ENCODE measurements at places on chromosomes 11 and 22.

DNA sequence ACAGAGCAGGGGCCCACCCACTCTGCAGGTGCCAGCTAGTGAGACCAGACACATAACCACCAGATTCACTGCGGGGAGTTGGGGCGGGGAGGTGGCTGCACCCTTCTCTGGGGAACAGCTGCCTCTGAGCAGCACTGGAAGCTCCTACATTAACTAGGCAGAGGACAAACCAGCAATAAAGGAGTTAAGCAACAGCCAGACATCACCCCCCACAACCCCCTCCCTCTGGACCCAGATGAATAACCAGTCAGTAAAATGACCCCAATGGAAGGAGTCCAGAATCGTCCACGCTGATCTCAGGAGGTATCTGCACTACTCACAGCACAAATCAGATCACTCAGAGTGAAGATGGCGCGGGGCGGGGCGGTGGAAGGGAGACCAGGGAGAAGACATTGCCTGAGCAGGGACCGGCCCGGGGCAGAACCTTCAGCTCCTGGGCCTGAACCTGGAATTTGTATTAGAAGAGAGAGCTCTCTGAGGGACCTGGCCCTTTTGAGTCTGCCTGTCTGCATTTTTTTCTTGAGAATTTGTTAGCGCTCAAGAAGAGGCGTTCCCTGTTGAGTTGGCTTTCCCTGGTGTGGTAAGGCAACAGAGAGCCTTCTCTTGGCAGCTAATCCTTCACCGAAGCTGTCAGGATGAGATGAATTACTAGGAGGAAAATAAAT lies 125.5 kb upstream of the NCAM1 start:
- DNase-seq = no peak

DNA sequence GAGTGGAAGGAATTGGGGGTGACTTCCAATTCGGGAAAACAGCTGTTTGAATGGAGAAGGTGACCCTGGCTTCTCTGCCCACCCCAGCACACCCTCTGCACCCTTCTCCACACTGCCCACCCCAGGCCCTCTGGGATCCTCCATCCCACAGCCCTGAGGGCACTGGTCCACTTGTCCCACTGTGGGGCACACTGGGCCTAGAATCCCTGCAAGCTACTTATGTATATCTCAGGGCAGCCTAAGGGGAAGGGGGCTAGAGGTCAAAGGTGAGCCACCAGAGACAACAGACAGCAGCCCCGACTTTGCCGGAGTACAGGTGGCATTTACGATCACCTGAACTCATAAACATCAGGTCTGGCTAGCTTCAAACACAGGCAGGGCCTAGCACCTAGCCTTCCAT lies 673 bp upstream of the SCUBE2 start:
- no peak for DNase-seq

DNA sequence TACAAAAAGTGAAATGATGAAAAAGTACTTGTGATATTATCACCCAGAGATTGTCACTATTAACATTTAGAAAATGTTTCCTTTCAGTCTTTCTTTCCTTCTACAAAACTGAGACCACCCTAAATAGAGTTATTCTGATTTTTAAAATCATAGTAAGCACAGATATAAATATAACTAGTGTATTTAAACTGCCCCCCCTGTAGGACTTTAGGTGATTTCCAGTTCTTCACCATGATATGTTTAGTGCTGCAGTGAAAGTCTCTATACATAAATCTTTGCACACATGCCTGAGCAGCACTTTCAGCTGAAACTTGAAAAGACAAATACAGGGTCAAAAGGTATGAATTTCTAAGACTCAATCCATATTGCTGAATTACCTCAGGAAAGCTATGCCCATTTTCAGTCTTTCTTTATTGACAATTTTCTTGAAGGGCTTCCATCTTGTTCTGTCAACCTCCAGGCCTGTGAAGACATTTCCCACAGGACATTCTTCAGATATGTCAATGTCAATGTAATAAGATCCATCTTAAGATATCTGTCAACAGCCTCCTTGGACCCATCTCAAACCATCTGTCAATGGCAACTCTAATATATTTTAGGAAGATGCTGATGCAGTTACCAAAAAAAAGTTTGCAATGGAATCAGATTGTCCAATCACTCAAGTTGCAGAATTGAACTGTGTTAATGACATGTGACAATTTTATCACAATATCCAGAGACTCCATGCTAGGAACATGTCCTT lies 30.8 kb upstream of the LDLRAD3 start:
- no peak for DNase-seq

- no peak for DNase-seq
These were observed 297.9 kb upstream of the C11orf87 start for GRCh38 chr11:109123816-109124787.

- no peak for DNase-seq
These were observed 93.9 kb downstream of the C11orf91 start for GRCh38 chr11:33606762-33607161.

GRCh38 chr22:41300661-41301060 lies 664 bp upstream of the ZC3H7B start:
- no peak for DNase-seq

DNA sequence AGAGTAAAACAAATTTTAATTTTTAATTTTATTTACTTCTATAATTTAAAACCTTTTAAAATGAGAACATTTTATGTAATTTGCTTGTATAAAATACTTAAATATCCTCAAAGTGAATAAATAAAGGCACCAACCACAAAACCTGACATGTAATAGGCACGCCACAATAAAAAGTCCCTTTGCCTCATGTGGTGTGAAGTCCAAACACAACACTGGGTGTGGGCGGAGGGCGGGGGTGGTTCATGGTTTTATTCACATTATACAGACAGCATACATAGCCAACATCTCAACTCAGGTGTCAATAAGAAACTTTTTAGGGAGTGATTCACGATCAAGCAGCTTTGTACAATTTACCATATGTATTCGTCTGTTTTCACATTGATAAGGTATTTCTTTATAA lies 107.9 kb downstream of the ANO3 start:
- DNase-seq = no peak

DNA sequence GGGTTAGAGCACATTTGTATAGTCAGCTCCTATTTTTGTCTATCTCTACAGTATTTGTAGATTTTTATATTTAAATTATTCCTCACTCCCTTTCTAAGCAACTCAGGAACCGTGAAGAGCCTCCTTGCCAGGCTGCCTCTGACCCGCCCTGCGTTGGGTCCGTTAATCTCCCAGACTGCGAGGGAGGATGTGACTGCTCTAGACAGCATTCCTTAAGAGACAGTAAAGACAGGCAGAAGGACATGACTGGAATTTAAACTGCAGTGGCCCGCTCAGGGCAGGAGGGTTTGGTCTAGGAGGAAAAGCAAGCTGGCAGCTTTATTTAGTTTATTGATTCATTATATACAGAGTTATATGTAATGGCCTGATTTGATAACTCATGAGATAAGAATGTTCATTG lies 413.7 kb downstream of the TMEM135 start:
- DNase-seq = no peak

GRCh38 chr11:32884770-32885384 lies 7.7 kb upstream of the QSER1 start:
- no peak for DNase-seq

- no peak for DNase-seq
These were observed 145.3 kb downstream of the NCAM1 start for GRCh38 chr11:113106507-113106906.

DNA sequence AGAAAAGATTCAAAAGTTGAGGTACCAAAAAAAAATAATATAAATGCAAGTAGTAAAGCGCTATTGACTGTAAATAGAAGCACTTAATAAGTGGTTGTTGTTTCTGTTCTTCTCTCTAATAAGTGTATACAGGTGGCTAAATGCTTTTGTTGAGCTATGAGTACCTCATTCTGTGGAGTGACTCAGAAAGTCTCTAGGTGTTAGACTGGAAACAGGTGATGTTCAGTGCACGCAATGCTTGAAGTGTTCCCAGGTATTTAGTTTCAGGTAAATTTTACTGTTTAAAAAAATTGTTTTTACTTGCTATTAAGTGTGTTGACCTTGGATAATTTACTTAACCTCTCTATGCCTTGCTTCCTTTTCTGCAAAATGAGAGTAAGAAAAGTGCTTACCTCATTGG lies 24.2 kb downstream of the POU2AF3 start:
- no peak for DNase-seq

GRCh38 chr11:11207428-11207827 lies 145.6 kb downstream of the CSNK2A3 start:
- DNase-seq = no peak

DNA sequence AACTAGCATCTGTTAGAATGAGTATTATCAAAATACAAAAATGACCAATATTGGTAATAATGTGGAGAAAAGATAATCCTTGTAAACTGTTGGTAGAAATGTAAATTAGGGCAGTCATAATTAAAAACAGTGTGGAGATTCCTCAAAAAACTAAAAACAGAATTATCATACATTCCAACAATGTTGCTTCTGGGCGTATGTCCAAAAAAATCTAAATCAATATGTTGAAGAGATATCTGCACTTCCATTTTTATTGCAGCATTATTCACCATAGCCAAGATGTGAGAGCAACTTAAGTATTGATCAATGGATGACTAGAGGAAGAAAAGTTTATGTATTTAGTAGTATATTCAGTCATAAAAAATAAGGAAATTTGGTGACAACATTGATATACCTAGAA lies 59.8 kb upstream of the OR9G4 start:
- no peak for DNase-seq

DNA sequence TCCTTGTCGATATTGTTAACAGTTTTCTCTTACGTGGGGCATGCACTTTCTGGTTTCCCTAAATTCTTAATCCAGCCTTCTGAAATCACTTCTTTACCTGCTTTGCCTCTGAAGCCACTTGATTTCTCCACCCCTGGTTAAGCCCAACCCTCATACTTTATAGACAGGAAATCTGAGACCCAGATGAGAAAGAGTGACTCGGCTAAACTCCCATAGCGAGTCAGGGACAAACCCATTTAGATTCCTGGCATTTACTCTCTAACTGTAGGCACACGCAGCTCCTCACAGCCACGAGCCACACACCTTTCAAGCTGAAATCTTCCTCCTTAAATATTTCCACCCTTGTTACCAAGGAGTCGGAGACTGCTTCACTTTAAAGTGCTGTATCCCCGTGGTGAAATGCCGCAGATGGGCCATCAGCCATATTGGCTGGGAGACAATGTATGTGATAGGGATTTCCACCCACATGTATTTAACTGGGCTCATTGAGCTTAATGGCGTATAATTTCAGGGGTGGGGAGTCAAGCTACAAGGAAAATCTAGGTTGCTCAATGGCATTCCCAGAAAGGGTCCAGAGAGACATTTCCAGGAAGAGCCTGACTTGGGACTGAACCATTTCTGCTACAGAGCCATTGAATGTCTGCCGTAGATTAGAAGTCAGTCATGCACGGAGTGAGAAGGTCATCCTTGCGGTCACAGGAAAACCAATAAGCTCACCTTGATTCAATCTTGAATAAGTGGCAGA lies 49.9 kb upstream of the GRK3 start:
- no peak for DNase-seq

- DNase-seq = no peak
These were observed 567.3 kb downstream of the MIAT start for GRCh38 chr22:27224485-27225374.

DNA sequence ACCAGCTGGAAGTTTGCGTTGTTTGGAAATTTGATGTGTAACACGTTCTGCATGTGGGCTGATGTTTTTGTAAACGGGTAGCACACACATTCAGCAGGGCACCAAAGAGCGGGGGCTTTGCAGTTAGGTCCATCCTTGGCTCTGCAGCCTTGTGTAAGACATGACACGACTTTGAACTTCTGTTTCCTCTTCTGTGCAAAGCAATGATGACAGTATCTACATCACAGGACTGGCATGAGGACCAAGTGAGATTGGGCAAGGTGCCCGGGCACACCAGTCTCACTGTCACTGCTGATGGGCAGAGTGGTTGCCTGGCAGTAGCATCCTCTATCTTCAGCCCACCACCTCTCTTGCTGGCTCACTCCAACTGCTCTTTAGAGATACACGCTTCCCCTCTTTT lies 3.3 kb downstream of the TCN2 start:
- DNase-seq = no peak

- no peak for DNase-seq
These were observed 61.3 kb downstream of the CABIN1 start for GRCh38 chr22:24072361-24072760.

- DNase-seq = no peak
These were observed 70.0 kb downstream of the SGSM1 start for GRCh38 chr22:24875862-24876506.

DNA sequence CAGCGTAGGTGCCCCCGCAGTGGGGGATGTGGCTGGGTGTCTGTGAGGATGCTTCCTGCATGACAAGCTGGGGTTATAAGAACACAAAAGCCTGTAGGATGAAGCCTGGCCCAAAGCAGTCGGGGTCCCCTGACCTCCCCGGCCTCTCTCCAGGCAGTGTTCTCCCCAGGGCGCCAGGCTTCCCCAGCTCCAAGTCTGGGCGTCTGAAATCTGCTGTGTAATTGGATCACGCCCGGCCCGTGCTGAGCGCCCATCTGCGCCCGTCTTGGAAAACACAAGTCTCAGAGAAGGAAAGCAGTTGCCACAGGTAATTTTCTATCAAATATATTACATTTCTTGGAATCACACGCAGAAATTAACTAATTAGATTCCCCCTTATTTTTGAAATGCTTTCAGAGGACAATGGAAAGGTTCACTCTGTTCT lies 233.3 kb downstream of the CTTN start:
- no peak for DNase-seq

GRCh38 chr11:2701230-2701629 lies 1.4 kb upstream of the KCNQ1OT1 start:
- no peak for DNase-seq

- no peak for DNase-seq
These were observed 10.2 kb downstream of the ZC3H7B start for GRCh38 chr22:41311487-41311886.

GRCh38 chr22:20130319-20130718 lies 1.3 kb upstream of the ZDHHC8 start:
- no peak for DNase-seq

DNA sequence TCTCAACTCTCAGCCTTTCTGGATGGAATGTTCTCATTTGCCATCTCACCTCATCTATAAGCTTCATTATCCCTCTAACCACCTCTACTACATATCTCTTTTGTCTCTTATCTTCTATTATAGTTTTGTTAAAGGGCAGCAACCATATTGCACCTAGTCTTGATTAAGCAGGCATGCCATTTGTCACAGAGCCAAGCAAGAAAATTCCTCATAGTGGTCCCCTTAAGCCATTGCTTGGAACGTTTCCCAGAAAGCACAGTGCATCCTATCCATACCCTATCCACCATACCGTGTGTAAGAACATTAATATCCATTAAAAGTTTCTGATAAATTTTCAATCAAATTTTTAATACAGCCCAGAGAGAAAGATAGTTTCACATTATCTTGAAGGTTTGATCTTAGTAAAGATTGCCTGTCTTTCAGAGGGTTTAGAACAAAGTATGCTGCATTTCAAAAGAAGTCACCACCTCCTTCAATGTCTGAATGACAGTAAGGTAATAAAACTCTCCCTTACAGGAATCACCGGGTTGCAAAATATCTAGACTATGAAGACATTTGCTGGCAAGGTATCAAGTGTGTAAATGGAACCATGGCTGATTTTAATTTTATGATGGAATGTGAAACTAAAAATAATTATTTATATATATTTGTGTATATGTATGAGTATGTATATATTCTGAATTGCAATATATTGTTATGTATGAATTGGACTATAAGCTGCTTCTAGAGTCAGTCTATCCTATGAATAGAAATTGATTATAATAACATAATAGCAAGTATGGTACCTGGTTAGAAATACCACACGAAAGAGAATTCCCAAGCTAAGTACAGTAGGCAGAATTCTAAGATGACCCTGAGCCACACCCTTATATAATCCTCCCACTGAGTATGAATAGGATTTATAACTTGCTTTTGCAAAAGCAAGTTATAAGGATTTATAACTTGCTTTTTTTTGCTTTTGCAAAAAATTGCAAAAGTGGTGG lies 1296.3 kb downstream of the LRRC4C start:
- no peak for DNase-seq

Data from stimulated activated CD4-positive, alpha-beta T cell treated with anti-CD3 and anti-CD28 coated beads, Interleukin-15, amount 100 ng/mL, for 1 hour (primary cell).